Stimulated activated CD8-positive, alpha-beta memory T cell treated with anti-CD3 and anti-CD28 coated beads, Interleukin-2, amount 100 ng/mL, for 48 hours (primary cell): ENCODE measurements at places on chromosomes 2 and 18.

GRCh38 chr2:166230024-166230723 is 102.4 kb upstream of the SCN1A start:
- DNase-seq: no peak

GRCh38 chr2:104871972-104872865 is 18.3 kb downstream of the POU3F3 start:
- DNase-seq: no peak

DNA sequence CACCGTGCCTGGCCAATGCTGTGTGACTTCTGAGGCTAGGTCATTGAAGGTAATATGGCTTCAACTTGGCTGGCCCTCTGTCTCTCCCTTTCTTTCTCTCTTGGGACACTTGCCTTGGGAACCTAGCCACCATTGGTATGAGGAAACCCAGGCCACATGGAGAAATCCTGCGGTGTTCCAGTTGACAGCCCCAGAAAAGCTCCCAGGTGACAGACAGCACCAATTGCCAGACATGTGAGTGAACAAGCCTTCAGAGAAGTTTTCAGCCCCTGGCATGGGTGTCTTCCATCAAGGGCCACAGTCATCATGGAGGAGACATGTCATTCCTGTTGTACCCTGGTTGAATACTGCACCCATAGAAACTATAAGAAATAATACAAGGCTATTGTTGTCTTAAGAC is 186.6 kb downstream of the RAB3GAP1 start:
- DNase-seq: no peak

DNA sequence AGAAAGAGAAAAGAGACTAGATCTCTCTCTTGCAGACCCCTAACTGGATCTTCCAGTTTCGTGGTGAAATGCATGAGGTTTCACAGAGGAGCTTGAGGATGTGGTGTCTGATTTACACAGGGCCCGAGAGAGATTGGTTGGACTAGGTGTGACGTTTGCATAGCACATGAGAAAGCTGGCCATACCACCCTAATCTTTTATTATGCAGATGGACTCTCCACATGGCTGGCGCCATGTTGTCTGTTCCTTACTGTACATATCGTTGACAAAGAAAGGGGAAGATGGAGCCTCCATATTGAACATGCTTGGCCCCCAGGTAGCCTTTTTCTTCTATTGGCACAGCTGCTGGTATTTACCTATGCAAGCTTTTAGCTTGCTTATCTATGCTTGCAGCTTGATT is 27.5 kb upstream of the PGAP1 start:
- no peak for DNase-seq

- DNase-seq: no peak
Measured at GRCh38 chr2:218891275-218892135, 10.9 kb downstream of the WNT10A start.
